ENCODE measurements at places on chromosomes 7 and 10.
A peak's percentile ranks its signal among the peaks of the same experiment; 100 is the strongest.

DNA sequence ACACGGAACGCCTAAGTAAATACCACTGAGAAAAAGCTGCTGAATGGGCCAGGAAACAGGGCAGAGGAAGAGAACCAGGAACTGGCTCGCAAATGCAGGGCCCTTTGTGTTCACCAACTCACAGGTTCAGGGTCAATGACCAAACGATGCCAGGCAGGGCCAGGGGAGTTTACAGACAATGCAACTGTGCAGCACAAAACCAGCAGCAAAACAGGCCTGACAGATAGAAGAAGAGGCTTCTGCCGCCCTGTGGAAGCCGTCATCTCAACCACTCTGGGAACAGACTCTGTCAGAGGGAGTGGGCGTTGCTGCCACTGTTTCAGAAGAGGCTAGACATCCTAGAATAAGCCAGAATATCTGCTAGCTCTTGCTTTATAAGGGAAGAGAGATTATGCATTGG, 117.9 kb downstream of the KMT2E start:
- no peak for DNase-seq

DNA sequence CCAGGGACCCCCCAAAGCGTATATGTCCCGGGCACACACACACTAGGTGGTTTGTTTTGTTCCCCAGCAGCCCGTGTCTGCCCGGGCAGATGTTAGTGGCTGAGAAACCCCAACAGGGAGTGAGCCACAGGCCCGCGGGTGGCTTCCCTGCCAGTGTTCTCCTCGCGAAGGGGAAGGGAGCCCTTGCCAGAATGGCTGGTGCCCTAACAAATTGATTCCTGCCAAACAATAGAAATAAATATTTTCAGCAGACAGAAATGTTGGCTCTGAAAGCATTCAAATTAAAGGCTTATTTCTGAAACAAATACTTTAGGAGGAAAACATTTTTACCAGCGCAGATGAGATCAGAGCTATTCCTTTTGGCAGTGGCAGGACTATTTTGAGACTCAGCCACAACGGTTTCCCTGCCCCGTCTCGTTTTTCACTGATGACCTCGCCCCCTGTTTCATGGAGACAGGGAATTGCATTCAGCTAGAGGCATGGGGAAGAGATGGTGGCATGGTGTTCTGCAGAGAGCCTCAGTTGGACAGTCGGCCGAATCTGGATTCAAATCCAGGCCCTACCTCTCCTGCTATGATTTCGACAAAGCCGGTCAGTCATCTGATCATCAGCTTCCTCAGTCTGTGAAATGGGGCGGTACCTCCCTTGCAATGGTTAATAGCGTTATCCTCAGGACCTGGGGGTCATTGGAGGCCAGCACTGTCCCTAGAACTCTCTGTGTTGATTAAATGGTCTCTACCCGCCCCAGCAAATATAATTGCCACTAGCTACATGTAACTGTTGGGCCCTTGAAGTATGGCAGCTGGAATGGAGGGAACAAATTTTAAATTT, 84.5 kb downstream of the CUX1 start:
- DNase-seq: no peak

GRCh38 chr10:90847436-90847835, 10.4 kb downstream of the HTR7 start:
- DNase-seq: no peak

GRCh38 chr10:61987951-61988379, 86.5 kb downstream of the ARID5B start:
- DNase-seq: peak; percentile 97

DNA sequence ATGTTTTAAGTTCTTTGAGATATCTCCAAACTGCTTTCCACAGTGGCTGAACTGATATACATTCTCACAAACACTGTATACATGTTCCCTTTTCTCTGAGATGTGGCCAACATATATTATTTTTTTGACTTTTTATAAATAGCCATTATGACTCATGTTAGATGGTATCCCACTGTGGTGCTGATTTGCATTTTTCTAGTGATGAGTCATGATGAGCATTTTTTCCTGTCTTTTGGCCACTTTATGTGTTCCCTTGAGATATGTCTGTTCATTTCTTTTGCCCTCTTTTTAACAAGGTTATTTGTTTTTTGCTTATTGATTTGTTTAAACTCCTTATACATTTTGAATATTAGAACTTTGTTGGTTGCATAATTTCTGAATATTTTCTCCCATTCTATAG, 1055.1 kb downstream of the NXPH1 start:
- DNase-seq: no peak

GRCh38 chr10:398954-399353, 263.7 kb downstream of the ZMYND11 start:
- no peak for DNase-seq

GRCh38 chr7:46750321-46750865, 829.3 kb upstream of the IGFBP3 start:
- DNase-seq: no peak

DNA sequence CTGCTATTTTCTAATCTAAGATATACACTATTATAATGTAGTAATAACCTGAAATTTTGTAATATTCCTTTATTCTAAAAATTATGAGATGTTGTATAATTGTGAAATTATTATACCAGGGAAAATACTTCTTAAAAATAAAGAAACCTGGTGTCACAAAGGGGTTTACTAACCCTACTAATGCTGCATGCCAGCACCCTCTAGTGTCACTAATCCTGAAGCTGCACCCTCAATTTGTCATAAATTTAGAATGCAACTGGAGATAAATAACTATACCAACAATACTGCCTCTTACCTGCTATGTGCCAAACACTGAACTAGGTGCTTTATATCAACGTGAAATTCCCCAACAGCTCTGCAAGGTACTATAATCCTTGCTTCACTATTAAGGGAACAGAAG, 30.8 kb downstream of the TM9SF3 start:
- no peak for DNase-seq

DNA sequence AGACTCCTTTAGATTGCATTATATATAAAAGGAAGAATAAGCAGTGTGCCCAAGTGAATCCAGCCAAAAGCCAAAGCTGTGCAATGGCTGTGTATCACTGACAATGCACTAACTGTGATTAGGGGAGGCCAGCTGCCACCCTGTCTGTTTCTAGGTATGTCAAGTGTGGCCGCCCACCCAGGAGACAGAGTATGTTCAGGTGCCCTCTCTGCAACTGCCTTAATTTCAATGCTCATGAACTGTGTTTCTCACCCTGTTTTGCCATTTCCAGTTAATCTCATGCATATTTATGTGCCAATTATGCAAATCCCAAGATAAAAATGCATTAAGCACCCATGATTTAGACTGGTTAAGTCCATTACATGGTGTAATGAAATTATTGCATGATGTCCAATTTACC, 159.4 kb downstream of the FRMD4A start:
- no peak for DNase-seq

DNA sequence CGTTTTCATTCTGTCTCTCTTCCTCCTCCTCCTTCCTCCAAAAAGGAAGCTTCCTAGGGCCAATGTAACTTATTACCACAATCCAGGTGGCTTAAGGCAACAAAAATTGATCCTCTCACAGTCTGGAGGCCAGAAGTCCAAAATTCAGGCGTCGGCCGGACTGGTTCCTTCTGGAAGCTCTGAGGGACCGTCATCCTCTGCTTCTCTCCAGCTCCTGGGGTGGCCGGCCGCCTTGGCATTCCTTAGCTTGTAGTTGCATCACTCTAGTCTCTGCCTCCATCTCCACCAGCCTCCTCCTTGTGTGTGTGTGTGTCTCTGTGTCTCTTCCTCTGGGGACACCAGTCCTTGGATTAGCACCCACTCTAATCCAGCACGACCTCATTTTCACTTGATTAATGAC, 89.0 kb upstream of the NPTX2 start:
- no peak for DNase-seq

- DNase-seq: no peak
Observed at GRCh38 chr10:63611078-63611477, 89.9 kb downstream of the REEP3 start.

DNA sequence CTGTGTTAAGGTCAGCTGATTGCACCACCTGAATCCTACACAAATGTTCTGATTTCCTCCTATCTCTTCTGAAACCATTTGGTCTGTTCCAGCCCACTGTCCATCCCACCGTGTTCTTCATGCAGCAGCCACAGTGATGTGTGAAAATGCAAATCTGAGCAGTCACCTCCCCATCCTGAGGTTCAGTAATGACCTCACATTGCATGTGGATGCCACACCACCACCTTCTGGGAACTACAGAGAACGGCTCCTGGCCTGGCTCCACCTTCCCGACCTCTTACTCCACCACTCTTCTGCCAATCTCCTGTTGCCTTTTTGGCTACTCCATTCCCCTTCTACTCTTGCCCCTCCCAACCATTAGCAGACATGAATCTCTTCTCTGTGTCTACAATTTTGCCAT, 244.4 kb downstream of the TNS3 start:
- peak; percentile 16 for DNase-seq

- DNase-seq: no peak
Observed at GRCh38 chr10:100537475-100537874, 1.7 kb downstream of the HIF1AN start.

- no peak for DNase-seq
Observed at GRCh38 chr10:119025776-119026175, 3.7 kb upstream of the NANOS1 start.

- no peak for DNase-seq
Observed at GRCh38 chr7:134315679-134316538, 821 bp downstream of the SLC35B4 start.

GRCh38 chr10:43231523-43232078, 35.3 kb downstream of the RASGEF1A start:
- DNase-seq: no peak

DNA sequence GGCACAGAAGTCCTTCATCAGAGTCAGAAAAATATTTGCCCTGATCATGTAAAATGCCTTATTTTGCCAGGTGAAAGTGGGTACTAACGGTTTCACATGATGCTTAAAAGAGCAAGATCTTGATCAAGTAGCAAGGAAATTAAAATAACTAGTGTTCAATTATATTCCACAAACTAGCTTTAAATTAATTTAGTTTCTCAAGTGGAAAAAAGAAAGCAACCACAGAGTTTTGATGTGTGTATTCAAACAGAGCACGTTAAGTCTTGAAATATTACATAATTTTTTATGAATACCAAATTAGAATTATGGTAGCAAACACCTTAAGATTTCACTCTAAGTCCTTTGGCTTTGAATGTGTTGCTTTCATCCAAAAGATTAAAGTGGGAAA, 47.3 kb downstream of the PIP4K2A start:
- DNase-seq: no peak

GRCh38 chr7:13846386-13846785, 143.1 kb downstream of the ETV1 start:
- no peak for DNase-seq

GRCh38 chr7:106504645-106505044, 156.3 kb downstream of the CCDC71L start:
- DNase-seq: no peak

- no peak for DNase-seq
Observed at GRCh38 chr10:24697080-24697479, 26.6 kb downstream of the ARHGAP21 start.

- no peak for DNase-seq
Observed at GRCh38 chr7:22681312-22681711, 45.7 kb upstream of the IL6 start.

- no peak for DNase-seq
Observed at GRCh38 chr7:108049962-108050361, 47.0 kb upstream of the LAMB1 start.

DNA sequence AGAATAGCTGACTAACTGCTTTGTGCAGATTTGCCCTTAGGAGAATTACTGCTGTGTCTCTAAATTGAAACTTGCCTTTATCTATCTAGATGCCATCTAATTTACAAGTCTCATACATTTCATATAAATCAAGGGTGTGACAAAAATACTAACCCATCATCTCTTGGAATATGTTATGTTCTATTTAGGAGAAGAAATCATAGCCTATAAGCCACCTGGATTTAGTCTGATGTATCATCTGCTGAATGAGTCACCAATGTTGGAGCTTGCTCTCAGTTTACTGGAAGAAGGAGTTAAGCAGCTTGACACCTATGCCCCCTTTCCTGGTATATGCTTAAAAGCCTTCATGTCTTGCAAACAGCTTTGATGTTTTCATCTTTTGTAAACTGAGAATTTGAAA, 43.5 kb downstream of the NUP205 start:
- no peak for DNase-seq

DNA sequence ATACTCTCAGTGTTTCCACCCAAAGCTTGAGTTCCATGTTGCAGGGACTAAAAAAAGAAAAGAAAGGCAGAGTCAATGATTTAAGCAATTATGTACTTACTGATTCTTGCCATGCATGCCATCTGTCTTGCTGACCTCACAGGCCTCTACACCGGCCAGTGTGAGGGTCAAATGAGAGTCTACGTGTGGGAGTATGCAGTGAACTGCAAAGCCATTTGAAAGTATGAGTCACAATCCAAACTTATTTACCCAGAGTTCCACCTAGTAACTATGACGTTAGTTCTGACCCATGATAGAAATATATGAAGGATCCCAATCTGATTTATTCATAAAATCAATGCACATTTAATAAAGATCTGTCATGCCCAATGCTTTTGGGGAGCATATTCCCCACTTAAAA, 26.5 kb downstream of the PDE1C start:
- no peak for DNase-seq

DNA sequence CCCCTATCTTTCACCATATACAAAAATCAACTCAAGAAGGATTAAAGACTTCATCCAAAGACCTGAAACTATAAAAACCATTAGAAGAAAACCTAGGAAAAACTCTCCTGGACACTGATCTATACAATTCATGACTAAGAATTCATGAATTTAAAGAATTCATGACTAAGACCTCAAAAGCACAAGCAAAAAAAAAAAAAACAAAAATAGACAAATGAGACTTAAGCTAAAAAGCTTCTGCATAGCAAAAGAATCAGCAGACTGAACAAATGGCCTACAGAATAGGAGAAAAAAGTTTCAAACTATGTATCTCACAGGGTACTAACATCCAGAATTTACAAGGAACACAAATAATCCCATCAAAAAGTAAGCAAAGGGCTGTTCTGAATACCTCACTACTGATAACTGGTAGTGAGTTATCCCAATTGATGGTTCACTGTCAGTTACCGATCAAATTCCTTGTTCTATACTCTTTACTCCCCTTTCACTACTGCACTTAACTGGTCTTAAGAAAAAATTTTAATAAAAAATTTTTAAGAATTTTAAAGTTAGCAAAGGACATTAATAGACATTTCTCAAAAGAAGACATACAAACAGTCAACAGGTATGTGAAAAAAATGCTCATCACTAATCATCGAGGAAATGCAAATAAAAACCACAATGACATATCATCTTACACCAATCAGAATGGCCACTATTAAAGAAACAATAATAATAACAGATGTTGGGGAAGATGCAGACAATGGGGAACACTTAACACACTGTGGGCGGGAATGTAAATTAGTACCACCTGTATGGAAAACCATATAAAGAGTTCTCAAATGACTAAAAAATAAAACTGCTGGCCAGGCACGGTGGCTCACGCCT, 33.2 kb downstream of the KMT2C start:
- DNase-seq: no peak

- no peak for DNase-seq
Observed at GRCh38 chr10:11765141-11765540, 23.0 kb downstream of the ECHDC3 start.

DNA sequence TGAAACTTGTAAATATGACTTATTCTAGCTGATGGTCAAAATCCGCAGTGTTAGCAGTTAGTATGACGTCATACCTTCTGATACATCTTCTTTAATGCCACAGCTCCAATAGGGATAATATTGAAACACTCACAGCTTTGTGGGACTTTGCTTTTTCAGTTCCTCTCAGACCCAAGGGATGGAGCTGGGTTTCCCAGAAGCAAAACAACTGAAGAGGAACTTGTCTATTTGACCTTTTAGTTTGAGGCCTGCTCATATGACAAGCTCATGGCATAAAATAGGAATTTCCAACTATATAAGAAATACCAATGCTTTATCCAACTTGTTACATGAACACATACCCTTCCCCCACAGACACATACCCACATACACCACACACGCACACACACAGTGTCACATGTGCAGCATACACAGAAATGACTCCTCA, 31.6 kb upstream of the C10orf67 start:
- DNase-seq: no peak
